ENCODE measurements at places on chromosomes 6 and 20.

DNA sequence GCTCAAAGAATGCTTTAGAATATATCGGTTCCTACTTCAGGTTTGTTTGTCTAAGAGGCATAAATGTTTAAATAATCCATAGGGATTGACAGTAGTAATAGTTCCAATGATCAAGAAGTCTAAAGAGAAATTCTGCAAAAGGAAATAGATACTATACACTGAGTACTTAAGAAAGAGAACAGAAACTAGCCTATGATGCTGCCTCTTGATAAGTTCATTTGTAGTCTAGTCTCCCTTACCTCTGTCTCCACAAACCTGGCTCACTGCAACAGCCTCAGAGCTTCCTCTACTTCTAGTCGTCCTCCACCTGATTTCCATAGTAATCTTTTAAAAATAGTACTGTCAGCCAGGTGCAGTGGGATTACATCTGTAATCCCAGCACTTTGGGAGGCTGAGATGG is 511.8 kb downstream of the LMBRD1 start:
- no peak for DNase-seq

DNA sequence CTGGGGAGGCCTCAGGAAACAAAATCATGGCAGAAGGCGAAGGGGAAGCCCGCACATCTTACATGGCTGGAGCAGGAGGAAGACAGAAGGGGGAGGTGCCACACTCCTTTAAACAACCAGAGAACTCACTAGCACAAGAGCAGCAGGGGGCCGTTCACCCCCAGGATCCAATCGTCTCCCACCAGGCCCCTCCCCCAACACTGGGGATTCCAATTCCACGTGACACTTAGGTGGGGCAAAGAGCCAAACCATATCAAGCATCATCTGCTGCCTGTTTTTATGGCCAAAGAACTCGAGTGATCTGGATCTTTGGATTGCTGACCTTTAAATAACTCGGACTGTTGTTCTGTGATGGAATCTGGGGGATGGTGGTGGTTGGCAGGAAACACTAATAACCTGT is 28.0 kb downstream of the PNLDC1 start:
- no peak for DNase-seq

- no peak for DNase-seq
Observed at GRCh38 chr6:42519779-42520178, 44.0 kb upstream of the UBR2 start.

GRCh38 chr20:41499064-41499463 is 119.1 kb downstream of the CHD6 start:
- DNase-seq: no peak

- peak; percentile 57 for DNase-seq
Observed at GRCh38 chr20:25535762-25536161, 49.6 kb downstream of the NINL start.

DNA sequence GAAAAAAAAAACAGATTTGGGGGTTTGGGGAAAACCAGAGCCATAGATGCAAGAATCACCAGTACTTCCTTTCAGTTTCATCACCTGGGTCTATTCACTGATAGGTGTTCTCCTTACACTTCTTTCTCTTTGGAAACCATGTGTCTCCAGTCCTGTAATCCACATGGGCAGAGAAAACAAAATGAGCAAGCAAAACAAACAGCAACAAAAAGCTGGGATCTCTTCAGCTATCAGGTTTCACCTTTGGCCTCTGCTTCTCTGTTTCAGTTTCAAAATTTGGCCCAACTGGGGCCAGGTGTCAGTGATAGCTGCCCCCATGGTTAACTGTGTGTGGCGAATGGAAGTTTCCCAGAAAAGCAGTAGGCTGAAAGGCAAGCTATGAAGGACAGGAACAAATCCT is 220.0 kb upstream of the THBS2 start:
- no peak for DNase-seq
